ENCODE measurements at places on chromosomes 5 and 9.

- DNase-seq, result no peak
Measured at GRCh38 chr5:29037716-29038115, 1999.3 kb upstream of the CDH9 start.

DNA sequence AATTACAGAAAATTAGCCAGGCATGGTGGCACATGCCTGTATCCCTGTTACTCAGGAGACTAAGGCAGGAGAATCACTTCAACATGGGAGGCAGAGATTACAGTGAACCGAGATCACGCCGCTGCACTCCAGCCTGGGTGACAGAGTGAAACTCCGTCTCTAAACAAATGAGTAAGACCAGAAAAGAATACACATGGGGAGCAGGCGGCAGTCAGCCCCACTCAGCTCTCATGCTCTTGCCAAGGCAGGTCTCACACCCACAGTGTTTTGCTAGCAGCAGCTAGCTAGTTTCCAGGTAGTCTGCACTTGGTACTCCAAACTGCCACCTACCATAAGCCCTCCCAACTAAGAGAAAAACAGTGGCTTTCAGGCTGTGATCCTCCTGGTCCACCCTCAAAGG lies 722.3 kb upstream of the CTNND2 start:
- no peak for DNase-seq

DNA sequence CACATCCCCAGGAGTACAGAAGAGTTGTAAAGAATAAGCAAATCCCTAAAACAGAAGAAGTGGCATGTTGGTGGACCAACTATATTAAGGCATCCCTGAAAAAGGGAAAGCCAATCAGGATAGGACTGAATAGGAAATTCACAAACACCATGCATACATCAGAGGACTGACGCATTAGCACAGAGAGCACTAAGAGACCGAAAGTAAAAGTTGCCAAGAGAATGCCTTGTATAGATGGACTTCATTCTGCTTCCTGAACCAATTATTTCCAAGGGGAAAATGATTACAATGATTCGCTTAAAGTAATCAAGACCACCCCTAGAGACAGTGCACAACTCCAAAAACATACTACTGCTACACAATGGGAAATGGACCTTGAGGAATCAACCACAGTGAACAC lies 33.5 kb downstream of the SHC3 start:
- DNase-seq, result no peak

- DNase-seq, result no peak
Measured at GRCh38 chr5:133888625-133888991, 79.8 kb downstream of the C5orf15 start.

GRCh38 chr5:66829826-66830225 lies 233.6 kb downstream of the MAST4 start:
- no peak for DNase-seq

DNA sequence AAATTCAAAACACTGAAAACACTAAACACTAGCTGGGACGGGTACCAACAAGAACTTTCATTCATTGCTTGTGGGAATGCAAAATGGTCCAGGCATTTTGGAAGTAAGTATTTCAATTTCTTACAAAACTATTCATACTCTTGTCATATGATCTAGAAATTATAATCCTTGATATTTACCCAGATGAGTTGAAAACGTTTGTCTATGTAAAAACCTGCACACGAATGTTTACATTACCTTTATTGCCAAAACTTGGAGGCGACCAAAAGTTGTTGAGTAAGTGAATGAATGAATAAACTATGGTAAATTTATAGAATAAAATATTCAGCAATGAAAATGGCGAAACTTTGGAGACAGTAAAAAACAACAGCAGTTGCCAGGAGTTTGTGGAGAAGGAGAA lies 222.1 kb upstream of the EDIL3 start:
- DNase-seq, result no peak

DNA sequence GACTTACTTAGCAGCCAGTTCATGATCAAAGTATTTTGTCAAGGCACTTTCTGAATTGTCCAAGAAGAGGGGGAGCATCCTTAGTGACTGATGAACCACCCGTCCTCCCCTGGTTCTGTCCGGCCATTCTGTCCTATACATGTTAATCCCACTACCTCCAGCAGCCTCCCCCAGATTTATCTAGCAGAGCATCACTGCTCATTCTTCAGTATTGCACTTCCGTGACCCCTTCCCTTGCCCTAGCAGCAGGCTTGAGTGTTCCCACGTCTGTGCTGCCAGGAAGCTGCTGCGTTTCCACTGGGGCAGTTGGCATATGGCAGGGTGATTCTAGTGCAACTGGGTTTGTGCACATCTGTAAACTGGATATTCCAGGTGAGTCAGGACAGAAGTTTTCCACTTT lies 4.5 kb downstream of the GLDC start:
- DNase-seq, result no peak

- no peak for DNase-seq
Measured at GRCh38 chr9:16092142-16093091, 539.6 kb downstream of the CCDC171 start.

DNA sequence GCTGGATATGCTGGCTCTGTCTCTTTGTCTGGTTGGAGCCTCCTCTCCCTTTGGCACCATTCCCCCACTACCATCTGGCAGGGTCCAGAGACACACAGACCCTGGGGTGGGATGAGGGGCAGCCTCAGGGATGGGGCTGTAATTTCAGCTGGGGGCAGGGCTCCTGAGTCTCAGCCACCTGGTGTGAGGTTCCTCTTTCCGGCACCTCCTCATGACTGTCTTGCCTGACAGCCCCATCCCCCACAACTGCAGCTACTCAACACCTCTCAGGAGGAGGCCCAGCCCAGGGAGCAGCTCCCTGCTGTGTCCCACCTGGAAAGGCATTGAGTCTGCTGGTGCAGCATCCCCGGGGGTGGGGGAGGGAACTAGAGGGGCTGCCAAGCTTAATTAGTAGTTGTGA lies 11.7 kb upstream of the RPS14 start:
- DNase-seq, result no peak

GRCh38 chr5:67644221-67644920 lies 447.8 kb upstream of the CD180 start:
- DNase-seq, result no peak

DNA sequence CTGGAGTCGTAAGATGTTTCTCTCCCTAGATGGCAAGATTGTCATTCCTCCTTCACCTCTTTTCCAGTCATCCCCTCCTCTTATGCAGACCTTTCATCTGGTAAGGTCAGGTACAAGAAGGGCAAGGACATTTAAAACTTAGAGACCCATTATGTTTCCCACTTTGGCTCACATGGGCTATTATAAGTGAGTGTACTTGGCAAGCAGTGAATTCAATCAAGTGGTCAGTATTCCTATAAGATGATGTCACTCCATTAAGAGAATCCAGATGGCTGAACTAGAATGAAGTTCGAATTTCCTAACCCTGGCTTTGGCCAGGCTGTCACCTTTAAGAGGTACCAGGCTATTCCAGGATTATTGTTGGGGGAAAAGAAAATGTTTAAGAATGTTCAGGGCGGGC lies 32.2 kb downstream of the ZNF131 start:
- no peak for DNase-seq

- DNase-seq, result peak; percentile 60
Measured at GRCh38 chr9:127921557-127922120, 4.8 kb upstream of the ST6GALNAC4 start.

DNA sequence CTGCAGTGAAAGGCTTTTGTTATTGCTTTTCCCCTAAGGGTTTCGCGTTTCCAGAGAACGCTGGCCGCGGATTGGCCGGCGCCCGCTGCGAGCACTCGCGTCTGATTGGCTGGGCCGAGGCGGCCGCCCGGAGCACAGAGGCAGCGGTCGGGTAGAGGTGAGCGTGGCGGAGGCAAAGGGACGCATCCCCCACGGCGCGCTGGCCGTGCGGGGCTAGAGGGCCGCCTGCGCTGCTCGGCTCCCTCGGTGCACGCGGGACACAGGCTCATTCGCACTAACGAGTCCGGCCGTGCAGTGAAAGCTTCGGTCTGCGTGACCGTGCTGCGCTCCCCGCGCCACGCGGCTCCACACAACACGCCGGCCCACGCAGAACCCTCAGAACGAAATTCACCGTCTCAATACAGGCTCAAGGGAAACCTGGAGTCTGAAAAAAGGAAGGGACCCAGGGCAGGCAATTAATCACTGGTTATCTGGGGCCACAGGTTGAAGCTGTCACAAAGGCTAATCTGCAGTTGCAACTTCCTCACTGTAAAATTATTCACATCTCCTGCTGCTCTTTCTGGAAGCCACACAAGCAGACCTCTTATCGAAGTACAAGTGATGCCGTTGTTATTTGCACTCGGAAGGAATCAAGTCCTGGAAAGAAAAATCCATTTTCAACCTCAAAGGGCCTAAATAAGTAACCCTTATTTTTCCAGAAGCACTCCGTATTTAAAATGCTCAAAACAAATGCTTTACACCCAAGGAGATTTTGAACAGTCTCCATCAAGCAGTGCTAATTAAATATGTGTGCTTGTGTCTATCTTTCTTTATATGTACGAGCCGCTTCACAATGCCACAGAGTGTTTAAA lies 94.6 kb downstream of the ZNF608 start:
- no peak for DNase-seq

- DNase-seq, result no peak
Measured at GRCh38 chr9:111839987-111840386, 45.2 kb upstream of the SHOC1 start.

- DNase-seq, result no peak
Measured at GRCh38 chr9:133980864-133981588, 11.1 kb downstream of the VAV2 start.
